ENCODE measurements at places on chromosomes 16 and 17.

- DNase-seq = no peak
Measured at GRCh38 chr17:39212195-39212810, 12.2 kb downstream of the RPL19 start.

GRCh38 chr16:69351309-69352027 lies at the start of gene TMED6:
Gene TMED6, minus strand, starts transcription at chr16:69351786. Its CDS starts 33 bp downstream, at chr16:69351753.
- DNase-seq = peak; percentile 57

DNA sequence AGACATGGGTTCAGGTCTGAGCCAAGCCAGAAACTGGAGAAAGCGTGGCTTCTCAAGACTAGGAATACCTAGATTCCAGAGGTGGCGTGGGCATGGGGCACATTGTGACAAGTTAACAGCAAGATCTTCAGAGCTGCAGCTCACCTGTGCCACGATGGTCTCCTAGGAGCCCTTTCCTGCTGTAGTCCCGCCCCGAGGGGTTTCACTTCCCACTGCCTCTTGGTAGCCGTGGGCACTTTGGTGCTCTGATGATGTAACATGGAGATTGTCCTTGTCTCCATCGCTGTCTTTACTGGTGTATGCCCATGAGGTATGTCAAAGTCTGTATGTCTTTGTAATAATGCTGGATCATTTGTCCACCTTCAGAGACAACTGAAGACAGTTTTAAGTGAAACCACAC lies 89.7 kb downstream of the WWOX start:
- no peak for DNase-seq

GRCh38 chr17:59331929-59332748 lies 684 bp downstream of the YPEL2 start:
- DNase-seq = no peak

GRCh38 chr17:78330570-78331224 lies 29.2 kb downstream of the SOCS3 start:
- DNase-seq = no peak

GRCh38 chr17:1360975-1361374 lies 39.0 kb downstream of the YWHAE start:
- no peak for DNase-seq

- DNase-seq = no peak
Measured at GRCh38 chr16:1398826-1399581, 15.5 kb downstream of the UNKL start.

DNA sequence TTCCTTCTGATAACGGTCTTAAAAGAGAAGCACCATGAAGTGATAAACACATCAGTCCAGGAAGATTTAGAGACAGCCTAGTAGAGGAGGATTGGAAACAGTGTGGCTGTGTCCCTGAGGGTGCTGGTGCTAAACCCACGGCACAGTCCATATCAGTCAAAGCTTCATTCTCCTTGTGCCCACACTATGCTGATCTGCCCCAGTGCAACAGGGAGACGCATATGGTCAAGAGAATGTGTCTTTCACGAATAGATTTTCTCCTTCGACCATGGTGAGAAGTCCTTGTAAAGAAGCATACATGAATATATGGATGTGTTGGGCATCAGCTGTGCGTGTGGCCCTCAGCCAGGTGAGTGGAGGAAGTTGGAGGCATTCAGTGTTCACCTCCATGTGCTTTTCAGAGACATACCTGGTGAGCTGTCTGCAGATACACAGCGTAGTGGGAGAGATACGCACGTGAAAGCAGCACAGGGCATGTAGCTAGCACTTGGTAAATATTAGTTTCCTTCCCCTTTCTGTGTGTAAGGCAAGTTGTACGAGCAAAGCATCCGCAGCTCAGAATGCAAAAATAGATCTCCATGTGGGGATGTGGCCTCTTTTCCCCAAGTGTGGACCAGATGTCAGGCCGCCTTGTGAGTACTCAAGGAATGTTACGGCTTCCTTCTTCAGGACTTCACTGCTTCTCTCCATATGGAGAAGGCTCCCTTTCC lies 29.4 kb downstream of the HLF start:
- no peak for DNase-seq

DNA sequence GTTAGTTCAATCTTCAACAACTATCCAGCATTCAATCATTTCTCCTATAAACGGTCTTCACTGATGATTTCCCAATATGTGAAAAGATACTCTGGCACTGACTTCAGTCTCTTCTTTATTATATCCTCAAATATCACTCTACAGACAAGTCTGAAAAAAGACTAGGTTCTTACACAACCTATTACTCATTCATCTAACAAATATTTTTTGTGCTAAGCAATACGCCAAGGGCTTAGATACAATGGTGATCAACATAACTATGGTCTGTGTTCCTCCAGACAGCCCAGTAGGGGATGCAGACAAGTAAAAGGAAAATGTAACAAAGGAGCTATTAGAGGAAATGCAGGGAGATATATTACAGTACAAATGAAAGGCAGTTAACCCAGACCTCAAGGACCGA lies 63.9 kb downstream of the MYO1D start:
- DNase-seq = no peak

DNA sequence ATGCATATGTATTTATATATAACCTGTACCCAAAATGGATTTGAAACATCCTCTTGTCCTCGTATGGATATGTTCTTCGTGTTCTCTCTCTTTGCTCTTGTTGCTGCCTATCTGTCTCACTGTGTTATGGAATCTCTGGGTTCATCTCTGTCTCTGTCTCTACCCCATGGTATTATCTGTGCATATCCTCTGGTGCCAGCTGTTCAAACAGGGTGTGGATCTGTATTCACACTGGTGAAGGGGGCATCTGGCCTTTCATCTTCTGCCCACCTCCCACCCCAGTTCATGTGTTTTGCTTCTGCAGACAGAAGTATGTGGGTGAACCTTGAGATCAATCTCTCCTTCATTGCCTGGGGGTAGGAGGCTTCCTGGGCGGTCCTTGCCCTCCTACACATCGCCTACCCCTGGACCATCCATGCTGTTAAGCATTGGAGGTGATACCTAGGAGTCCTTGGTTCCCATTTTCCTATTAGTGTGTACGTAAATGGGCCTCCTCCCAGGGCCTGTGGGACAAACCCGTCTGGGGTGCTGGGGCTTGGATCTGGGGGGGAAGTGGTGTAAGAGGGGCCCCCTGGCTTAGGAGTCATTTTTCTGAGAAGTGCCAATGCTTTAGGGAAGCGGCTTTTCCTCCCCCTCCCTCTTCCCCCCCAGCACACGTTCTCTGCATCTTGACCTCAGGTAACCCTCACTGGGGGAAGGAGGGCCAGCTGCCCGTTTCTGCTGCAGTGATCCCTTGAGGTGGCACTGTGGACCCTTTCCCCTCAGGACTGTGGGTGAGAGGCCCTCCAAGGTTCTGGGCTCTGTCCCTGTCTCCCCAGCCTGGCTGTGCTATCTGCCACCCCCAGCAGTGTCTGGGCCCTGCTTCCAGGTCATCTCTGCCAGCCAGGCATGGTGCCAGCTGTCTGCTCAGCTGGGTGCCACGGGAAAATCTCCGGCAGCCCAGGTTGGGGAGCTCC lies 21.1 kb downstream of the RARA start:
- DNase-seq = peak; percentile 66

DNA sequence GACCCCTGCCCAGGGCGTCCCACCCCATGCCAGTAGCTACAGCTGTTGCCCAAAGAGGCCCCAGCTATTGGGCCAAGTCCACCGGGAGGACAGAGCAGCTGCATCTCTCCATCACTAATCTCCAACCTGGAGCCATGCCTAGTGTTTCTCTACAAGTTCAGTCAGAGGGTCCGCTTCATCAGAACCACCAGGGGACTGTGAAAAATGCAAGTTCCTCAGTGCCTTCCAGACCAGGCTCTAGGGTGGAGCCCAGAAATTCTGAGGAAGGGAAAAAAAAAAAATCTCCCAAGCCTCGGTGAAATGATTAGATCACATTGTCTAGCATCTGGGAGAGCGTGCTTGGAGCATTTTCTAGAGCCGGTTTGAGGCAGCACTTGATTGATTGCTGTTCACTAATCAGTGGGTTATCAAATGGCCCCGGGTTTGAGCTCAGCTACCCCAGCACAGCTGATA lies 22.4 kb upstream of the HERPUD1 start:
- no peak for DNase-seq

DNA sequence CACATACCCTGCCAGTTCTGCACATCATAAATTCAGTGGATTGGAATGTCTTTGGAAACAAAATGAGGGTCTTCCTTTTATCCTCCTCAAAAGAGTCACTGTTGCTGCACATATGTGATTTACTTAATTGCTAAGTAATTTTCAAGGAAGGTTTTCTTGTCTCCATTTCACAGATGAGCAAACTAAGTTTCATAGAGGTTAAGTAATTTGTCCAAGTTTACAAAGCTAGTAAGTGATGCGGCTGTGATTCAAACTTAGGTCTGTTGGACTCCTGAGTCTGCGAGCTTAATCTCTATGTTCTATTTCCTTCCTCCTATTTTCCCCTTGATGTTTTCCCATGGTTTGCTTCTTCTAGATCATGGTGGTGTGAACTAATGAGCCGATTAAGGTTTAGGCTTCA lies 13.7 kb upstream of the ERN2 start:
- DNase-seq = no peak

GRCh38 chr16:85027958-85028684 lies 526 bp downstream of the KIAA0513 start:
- DNase-seq = peak; percentile 12

DNA sequence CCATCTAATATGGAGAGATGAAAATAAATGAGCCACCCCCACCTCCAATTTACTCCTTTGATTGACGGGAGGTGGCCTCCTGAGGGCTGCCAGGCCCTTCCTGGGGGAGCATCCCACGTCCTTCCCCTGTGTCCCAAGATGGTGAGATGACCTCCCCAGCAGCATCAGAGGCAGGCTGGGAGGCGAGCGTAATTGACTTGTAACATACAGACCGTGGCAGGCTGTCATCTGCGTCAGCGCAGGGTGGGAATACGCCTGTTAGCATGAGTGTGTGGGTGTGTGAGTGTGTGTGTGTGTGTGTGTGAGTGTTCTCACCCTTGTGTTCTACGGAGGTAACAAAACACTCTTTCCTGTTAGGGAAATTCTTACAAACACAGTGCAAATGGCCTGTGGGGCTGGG lies 156.9 kb upstream of the CIBAR2 start:
- no peak for DNase-seq

GRCh38 chr17:55456307-55457240 lies 34.9 kb upstream of the MMD start:
- DNase-seq = no peak

GRCh38 chr17:38697061-38697820 lies 7.8 kb upstream of the MLLT6 start:
- DNase-seq = no peak

DNA sequence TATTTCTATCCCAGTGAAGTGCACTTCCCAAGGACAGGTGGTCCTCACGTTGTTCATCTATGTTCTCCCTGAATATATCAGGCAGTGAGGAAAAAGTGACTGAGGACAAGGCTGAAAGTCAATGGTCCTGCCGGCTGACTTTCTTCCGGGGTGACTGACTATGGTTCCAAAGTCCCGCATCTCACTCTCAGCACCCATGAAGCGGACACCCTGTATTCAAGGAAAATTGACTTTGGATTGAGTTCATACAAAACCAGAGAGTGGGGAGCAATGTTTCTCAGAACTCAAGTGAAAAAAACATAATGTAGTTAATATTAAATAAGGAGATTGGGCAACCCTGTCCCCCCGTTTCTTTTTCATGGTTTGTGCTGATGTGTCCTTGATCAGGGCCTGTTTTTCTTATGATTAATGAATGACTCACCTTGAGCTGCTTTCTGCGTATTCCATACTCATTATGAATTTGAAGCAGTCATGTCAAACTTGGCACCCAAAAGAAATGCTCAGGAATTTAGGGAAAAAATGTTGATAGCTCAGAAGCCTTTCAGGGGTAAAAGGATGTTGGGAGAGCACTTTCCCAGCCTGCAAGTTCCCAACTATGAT lies 184.0 kb downstream of the CYLD start:
- DNase-seq = no peak

GRCh38 chr17:78915872-78916632 lies 9.1 kb downstream of the TIMP2 start:
- no peak for DNase-seq

GRCh38 chr16:73172973-73173709 lies 125.2 kb upstream of the ZFHX3 start:
- DNase-seq = no peak

DNA sequence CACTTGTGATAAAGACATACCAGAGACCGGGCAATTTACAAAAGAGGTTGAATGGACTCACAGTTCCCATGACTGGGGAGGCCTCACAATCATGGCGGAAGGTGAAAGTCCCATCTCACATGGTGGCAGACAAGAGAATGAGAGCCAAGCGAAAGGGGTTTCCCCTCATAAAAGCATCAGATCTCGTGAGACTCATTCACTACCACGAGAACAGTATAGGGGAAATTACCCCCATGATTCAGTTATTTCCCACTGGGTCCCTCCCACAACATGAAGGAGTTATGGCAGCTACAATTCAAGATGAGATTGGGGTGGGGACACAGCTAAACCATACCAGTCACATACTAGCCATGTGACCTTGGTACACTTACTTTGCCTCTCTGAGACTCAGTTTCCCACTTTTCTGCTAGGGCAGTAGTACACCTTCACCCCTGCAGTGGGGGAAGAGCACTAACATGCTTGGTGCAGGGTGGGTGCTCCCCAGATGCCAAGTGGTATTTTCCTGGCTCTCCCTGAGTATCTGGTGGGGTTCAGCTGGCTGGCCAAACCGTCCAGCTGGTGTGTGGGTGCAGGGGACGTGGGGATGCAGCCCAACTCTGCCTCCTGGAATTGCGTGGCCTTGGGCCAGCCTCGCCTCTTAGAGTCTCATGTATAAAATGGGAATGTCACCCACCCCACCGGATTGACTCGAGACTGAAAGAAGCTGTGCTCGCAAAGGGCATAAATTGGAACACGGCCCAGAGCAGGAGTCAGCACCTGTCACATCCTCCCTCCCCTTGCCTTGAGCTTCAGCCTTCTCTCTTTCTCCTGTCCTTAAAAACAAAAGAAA lies 364.1 kb downstream of the CPPED1 start:
- peak; percentile 47 for DNase-seq

- no peak for DNase-seq
Measured at GRCh38 chr17:80633994-80634566, 89.4 kb downstream of the RPTOR start.

DNA sequence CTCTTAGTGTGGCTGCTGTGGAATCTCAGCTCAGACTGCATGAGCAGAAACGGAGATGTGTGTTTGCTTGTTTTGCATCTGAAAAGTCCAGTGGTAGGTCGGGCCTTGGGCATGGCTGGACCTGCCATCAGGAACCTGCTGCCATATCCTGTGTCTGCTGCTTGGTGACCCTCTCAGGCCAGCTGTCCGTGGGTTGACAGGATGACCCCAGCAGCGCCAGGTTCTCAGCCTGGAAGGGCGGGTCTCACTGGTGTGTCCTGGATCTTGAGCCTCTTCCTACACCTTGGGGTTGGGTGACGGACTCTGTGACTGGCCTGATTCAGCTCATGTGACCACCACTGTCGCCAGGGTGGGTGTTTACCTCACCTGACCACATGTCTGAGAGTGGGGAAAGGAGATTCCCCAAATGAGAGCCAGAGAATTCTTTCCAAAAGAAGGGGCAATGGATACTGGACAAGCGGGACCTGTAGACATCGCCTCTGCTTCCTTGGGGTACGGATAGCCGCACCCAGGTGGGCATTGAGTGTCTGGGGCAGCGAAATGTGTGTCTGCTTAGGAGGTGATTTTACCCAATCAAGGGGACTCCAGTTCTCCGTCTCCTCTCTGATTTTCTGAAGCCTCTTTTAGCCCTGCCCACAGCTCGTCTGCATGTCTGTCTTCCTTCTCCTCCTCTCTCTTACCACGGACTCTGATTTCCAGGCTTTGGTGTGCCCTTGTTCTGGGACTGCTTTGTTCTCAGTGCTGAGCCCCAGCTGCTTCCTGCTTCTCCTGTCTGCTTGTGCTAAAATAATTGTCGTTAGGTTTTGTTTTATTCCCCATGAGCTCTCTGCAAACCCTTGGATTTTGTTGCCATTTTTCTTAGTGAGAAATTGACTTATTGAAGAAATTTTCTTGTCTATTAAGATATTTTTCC lies 399.7 kb downstream of the CPPED1 start:
- DNase-seq = no peak
